NCI-H748 treated with DMSO at 0.1 percent for 48 hours (cell line): ENCODE measurements at places on chromosomes 4 and X.

DNA sequence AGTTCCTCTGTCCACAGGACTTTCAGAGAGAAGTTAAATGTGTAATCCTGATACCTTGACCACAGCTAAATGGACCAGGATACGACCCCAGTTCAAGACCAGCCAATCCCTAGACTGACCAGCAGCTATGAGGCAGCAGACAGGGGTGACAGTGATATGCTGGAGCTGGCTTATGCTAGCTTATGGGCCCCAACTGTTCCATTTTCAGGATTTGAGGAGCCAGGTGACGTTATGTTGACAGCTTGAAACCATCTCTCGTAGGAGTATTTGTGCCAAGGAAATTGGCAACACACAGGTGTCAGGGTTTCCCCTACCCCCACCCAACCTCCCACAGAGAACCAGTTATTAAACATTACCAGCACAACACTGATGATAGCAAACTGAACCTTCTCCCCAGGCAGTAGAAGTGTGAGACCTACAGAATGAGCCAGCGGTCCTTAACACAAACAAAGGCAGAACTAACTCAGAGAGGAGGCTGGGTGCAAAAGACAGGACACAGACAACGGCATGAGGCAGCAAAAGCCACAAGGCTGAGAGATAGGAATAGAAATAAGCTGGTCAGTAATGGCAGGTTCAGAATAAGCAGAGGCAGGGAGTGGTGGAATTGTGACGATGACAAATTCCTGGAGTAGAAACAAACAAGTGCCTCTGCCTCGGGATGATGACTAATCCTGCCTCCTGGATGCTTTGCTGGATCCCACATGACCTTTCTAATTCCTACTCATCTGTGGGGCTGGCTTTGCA is 85.6 kb upstream of the CPEB2 start:
- DNase-seq: no peak

- no peak for DNase-seq
Observed at GRCh38 chr4:75696071-75696470, 22.9 kb upstream of the G3BP2 start.

DNA sequence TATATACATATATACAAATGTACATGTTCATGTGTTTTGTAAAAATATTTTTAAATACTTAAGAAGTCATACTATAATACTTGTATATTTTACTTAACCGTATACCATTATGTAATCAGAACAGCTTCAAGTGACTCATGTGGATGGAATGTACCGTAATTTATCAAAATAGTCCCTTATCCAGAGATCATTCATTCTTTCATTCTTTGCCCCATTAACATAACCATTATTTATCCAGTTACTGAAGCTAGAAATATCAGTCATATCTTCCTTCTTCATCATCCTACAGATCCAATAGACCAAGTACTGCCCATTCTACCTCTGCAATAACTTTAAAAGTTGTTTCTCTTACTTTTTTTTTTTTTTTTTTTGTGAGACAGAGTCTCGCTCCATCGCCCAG is 164.2 kb downstream of the MAB21L2 start:
- no peak for DNase-seq

DNA sequence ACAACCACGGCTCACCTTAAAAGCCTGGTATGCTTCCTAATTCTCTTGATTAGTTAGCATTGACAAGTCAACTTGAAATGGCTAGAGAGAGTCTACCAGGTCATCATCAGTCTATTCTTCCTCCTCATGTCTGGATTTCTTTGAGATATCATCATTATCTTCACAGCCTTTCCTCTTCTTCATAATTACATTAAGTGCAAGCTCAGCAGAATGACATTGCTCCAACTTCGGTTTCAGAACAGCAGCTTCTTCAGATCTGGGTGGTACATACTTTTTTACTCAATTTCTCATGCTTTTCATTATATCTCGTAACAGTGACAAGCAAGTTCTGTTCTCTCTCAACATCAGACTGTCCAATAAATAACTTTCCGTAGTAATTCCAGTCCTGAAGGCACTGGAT is 337.5 kb upstream of the TENM3 start:
- no peak for DNase-seq

DNA sequence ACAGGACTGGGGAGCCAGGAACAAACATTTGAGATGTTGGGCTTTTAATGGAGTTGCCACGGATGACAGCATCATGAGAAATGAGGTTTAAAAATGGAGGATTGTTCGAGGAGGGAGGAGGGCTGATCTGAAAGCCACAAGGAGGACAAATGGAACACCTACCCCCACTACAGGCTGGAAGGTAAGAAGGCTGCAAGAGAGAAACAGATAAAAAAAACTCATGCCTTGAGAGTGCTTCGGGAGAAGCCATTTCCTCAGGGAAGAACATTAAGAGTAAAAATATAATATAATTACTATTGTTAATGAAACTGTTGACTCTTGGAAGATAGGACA is 119.5 kb upstream of the MAP9 start:
- DNase-seq: no peak

GRCh38 chr4:23900636-23901035 is 10.8 kb upstream of the PPARGC1A start:
- DNase-seq: no peak

DNA sequence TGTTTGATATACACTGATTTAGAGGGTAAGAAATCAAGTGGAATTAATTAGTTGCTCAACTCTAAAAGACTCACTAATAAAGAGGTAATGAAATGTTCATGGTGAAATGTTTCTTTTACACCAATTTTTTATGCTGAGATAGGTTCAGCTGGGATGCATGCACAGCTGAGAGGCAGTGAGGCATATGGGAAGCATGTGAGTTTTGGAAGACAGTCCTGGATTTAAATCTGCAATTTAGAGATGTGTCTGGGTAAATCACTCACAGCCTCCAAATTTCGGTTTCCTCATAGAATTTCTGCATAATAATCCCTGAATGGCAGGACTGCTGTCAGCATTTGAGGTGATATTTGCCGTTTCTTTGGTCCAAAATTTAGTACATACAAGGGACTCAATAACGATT is 48.2 kb upstream of the AADAT start:
- no peak for DNase-seq

- DNase-seq: no peak
Observed at GRCh38 chrX:17413228-17413627, 38.2 kb downstream of the NHS start.

DNA sequence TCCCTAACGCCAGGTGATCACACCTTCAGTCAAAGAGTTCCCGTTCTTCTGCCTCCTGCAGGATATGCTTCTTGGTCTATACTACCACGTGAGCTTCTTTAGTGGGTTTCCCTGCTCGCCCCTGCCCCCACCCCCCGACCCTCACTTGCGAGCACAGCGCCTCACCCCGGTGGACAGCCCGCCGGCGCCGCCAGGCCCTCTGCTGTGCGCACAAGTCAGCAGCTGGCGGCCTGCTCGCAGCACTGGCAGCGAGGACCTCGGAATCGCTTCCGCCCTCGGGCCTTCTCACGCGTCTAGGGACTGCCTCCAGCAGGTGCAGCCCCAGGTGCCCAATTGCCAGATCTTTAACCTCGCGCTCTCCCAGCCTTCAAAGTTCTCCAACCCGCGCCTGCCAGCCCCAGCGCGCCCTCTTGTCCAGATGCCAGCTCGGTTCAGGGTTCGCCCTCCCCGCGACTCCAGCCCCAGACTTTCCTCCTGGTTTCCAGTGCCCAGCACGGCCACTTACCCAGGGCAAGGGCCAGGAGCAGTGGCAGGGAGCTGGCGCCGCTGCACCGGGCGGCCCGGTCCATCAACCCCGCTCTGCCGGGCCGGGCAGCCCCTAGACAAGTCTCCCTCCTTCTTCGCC is 454 bp downstream of the BTC start:
- DNase-seq: no peak

- no peak for DNase-seq
Observed at GRCh38 chr4:2024683-2025082, 15.9 kb upstream of the NELFA start.

DNA sequence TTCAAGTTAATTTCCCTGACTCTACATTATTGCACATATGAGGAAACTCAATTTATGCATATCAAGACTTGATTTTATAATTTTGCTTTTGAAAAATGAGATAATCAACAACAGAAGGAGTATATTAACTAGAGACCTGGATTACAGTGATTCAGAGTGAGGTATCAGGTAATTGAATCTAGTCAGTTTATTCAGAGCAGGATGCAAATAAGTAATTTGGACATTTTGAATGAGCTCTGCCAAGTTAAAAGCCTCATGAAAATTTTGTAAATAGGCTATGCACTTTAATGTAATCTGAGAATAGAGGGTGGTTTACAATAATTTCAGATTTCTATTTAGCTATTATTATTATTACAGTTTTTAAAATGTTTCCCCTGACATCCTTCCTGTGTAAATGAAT is 203.7 kb upstream of the EMCN start:
- no peak for DNase-seq

- DNase-seq: no peak
Observed at GRCh38 chr4:6806924-6807626, 24.5 kb downstream of the KIAA0232 start.

DNA sequence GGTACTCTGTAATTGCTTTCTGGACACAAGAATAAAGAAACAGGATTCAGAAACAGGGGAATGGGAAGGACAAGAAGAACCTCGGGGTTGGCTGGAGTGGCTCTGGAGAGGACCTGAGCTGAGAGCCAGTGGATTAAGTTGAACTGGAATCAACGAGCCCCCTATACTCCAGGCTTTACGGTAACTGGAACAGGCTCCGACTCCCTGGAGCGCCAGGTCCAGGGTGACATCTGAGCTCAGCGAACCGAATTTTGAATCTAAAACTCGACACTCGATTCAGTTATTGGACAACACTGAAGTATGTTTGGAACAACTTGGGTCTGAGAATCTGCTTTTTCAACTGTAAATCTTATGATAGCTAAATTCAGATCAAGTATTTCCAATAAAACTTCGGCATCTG is 23.9 kb downstream of the HMX1 start:
- no peak for DNase-seq

DNA sequence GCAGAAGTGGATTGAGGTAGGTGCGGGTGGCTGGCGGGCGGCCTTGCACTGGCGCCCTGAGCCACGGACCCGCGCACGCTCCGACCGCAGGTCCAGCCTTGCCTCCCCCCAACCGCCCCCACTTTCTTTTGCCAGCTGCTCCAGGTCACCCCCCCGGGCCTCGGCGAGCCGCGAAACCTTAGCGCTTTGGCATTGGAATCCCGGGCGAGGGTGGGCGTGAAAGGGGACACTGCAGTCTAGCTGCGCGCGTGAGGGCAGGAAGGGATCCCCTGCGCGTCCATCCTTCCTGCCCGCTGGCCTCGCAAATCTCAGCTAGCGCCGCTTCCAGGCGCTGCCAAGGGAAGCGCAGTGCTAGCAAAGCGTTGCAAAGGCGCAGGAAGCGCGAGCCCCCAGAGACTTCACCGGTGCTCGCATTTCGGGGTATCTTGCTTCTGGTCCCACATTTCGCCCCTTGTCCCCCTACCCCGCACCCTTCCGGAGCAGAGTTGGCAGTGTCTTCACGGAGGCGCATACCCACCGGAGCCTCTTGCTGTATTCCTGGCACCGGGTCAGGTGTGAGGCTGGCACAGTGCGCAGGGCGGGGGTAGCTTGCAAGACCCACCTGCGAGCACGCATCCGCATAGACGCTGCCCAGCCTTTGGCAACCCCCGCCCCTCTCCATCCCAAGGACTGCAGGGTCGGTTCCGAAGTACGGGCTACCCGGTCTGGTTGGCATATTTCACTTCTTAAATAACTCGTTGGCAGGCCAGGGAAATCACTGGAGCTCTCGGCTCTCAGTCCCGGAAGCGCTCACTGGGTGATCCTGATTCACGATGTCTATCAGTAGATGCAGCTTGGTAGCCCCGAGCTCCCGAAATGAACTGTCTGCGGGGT is 104.4 kb downstream of the UCHL1 start:
- peak; percentile 30 for DNase-seq

GRCh38 chrX:145990051-145990450 is 172.4 kb downstream of the SLITRK2 start:
- DNase-seq: no peak

GRCh38 chr4:86614865-86615264 is 20.8 kb downstream of the PTPN13 start:
- DNase-seq: no peak

DNA sequence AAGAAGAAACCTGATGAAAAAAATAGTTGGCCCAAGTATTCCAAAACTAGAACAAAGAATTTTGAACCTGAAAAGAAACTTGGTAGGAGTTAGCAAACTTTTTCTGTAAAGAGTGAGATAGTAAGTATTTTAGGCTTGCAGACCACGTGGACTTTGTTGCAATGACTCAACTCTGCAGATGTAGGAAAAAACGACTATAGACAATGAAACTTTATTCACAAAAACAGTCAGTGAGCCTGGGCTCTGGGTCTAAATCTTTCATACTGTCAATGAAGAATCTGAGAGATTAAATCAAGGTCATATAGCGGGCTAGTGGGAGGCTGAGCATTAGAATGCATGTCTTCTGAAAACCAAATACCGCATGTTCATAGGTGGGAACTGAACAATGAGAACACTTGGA is 23.0 kb downstream of the SH3D19 start:
- no peak for DNase-seq

DNA sequence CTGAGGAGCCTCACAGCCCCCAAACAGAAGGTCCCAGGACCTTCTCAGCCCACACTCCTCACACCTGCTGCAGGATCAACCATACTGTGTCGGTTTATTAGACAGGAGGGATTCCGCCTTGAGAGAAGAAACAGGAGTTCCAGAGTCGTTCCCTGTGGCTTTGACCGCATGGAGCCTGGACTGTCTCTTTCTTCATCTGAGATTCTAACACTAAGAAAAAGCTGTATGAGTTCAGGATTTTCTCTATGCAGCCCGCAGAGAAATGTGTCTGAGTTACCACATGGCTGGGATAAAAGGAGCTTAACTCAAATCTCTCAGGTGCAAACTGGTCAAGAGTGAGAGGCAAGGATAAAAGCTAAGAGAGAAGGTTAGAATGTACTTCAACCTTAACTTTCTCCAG is 126.7 kb downstream of the AFAP1 start:
- DNase-seq: no peak

DNA sequence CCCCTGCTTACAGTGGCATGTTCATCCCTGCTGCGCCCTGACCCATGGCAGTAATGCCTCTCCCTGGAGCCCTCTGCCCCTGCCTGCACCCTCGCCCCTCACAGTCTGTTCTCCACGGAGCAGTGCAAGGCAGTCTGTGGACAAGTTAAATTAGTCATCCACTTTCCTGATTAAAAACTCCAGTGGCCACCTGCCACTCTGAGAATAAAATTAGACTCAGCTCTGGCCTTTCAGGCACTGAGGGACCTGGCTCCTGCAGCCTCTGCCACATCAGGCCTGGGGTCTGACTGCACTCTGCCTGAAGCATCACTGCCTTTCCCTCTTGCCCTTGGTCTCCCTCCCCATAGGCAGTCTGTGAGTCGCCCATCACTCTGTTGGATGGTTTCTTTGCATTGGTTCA is 53.6 kb downstream of the GRK4 start:
- no peak for DNase-seq

DNA sequence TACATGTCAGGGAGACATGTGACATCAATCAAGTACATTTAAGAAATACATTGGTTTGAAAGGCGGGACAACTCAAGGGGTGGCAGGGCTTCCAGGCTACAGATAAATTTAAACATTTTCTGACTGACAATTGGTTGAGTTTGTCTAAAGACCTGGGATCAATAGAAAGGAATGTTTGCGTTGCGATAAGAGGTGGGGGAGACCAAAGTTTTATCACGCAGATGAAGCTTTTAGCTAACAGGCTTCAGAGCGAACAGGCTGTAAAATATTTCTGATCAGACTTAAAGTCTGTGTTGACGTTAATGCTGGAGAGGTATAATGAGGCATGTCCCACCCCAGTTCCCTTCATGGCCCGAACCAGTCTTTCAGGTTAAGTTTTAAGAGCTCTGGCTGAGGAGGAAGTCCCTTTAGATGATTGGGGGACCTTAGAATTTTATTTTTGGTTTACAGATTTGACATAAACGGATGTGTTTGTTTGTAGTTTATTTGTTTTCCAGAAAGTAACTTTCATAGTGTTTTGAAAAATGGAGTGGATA is 346.7 kb upstream of the RASGEF1B start:
- no peak for DNase-seq
